ENCODE measurements at places on chromosomes 3 and 15. TPM values are rescaled to one million over a fixed set of nuclear protein-coding genes. Genes with fewer than 3 reads are reported as not detected.

DNA sequence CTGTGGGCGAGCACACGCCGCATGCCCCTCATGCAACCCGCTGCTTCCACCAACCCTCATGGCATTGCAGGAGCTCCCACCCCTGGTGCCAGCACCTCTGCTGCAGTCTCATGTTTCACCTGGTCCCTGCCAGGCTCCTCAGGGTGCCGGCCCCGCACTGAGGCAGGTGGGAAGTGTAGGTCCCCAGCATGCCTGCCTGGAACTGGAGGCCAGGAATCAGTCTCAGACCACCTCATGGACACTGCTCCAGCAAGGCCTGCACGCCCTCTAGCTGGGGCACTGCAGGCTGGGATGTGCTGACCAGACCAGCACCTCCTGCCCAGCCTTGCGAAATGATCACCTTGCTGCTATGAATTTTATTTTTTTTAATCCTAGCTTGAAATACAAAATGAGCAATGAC lies 39.1 kb downstream of the OCA2 start:
- H3K27ac ChIP-seq, result no peak overlapping the region
- H3K27me3 ChIP-seq, result peaks cover under 1% of the 10 kb centered on the region

CORO2B gene
- total RNA-seq, result 5.0 TPM

GRCh38 chr3:107236655-107237337 lies 140.4 kb upstream of the CCDC54 start:
- no peaks in the 10 kb centered on the region for H3K27me3 ChIP-seq
- H3K36me3 ChIP-seq, result no peaks in the 10 kb centered on the region
- DNase-seq, result no peak
- no peak overlapping the region for H3K4me3 ChIP-seq

DNA sequence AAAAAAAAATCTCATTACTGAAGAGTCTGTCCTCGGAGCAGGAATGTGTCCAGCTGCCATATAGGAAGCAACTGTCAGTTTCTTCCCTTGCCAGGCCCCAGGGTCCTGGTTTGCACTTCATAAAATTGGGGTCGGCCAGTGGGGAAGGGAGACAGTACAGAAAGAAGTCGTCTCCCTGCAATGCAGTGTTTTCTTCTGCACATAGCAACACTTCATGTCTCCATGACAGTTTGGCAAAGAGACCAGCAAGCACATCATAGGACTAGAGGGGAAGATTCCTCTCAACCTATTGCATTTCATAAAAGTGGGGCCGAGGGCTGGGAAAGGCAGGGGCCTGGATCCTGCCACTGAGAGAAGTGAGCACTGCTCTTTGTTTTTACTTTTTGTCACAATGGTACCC lies 138.2 kb upstream of the HACD2 start:
- peaks cover 35% of the 10 kb centered on the region for H3K4me1 ChIP-seq
- no peak overlapping the region for H3K4me3 ChIP-seq
- no peak for DNase-seq
- H3K36me3 ChIP-seq, result no peaks in the 10 kb centered on the region
- H3K27me3 ChIP-seq, result no peaks in the 10 kb centered on the region

SELENOS gene
- 50.6 TPM for total RNA-seq

DNA sequence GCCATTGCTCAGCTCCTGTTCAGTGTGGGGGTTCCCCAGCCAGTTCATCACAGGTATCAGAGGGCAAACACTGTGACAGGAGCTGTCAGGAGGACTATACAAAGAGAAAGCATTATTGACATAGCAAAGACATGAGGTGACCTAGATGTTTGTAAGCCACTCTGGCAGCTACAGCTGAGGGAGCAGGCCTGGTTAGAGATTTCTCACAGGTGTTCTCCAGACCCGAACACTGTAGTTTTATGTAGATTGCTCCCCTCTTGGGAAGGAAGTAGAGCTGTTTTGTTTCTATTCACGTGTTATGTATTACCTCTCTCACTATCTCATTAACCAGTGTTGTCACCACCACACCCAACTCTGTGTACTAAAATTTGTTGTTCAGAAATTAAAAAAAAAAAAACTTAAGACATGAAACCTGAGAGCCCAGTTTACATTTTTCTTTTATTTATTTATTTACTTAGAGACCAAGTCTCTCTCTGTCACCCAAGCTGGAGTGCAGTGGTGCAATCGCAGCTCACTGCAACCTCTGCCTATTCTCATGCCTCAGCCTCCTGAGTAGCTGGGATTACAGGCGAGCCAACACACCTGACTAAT lies 123.7 kb downstream of the RBPMS2 start:
- no peak for DNase-seq
- H3K4me3 ChIP-seq, result no peak overlapping the region
- no peak overlapping the region for H3K27ac ChIP-seq
- peaks cover 7% of the 10 kb centered on the region for H3K4me1 ChIP-seq
- no peaks in the 10 kb centered on the region for H3K27me3 ChIP-seq
- H3K36me3 ChIP-seq, result no peaks in the 10 kb centered on the region

DNA sequence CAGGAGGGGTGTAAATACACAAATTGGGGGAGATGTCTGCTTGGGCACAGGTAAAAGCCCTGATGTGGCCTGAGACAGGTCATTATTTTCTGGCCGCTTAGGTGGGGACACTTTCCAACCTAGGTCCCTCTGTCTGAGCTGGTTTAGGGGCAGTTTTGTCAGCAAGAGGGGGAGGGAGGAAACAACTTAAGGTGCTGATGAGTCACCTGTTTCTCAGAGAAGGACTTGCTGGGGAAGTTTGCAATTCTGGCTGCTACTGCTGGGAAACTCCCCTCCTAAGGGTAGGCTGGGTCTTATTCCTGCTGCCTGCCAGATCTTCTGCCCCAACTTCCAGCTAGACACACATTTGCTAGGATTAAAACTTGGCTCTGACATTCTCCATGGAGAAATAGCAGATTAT lies 4.8 kb upstream of the RHOV start:
- DNase-seq, result no peak
- H3K27ac ChIP-seq, result no peak overlapping the region
- H3K4me3 ChIP-seq, result no peak overlapping the region
- peaks cover 7% of the 10 kb centered on the region for H3K4me1 ChIP-seq

GLDN gene
- total RNA-seq, result 4.8 TPM

- H3K36me3 ChIP-seq, result no peaks in the 10 kb centered on the region
- H3K4me1 ChIP-seq, result peaks cover 36% of the 10 kb centered on the region
- no peak for DNase-seq
These were observed 30.5 kb upstream of the TCF12 start for GRCh38 chr15:56887782-56888438.

PLCB2 gene
- total RNA-seq, result 8.5 TPM

DNA sequence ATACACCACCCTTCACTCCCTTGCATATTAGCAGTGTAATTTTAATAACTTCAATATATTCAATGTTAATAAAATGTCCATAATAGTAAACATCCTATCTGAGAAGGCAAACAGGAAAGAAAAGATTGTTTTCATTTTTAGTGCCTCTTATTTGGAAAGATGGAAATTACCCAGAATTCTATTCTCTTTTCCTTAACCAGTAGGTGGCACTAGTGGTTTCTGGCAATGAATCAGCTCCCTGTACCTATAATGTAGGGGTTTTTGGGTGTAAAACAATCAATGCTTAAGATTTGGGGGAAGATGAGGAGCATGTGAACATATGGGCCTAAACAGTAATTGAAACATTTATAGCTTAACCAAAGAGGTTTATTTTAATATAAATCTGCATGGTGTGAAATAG lies 5.7 kb upstream of the SEMA6D start:
- H3K27me3 ChIP-seq, result no peaks in the 10 kb centered on the region
- no peak overlapping the region for H3K27ac ChIP-seq
- H3K36me3 ChIP-seq, result no peaks in the 10 kb centered on the region
- H3K4me3 ChIP-seq, result no peak overlapping the region
- no peak for DNase-seq
- peaks cover 13% of the 10 kb centered on the region for H3K4me1 ChIP-seq

TEX55 gene
- not detected for total RNA-seq

GRCh38 chr3:158953131-158953530 lies 151.3 kb downstream of the MFSD1 start:
- no peak for DNase-seq
- no peak overlapping the region for H3K4me3 ChIP-seq
- H3K4me1 ChIP-seq, result no peaks in the 10 kb centered on the region
- H3K27me3 ChIP-seq, result no peaks in the 10 kb centered on the region

GRCh38 chr3:174243171-174243570 lies 616.0 kb upstream of the NAALADL2 start:
- no peaks in the 10 kb centered on the region for H3K27me3 ChIP-seq
- DNase-seq, result no peak
- no peak overlapping the region for H3K27ac ChIP-seq
- peaks cover 3% of the 10 kb centered on the region for H3K4me1 ChIP-seq
- H3K36me3 ChIP-seq, result no peaks in the 10 kb centered on the region
- H3K4me3 ChIP-seq, result no peak overlapping the region

DNA sequence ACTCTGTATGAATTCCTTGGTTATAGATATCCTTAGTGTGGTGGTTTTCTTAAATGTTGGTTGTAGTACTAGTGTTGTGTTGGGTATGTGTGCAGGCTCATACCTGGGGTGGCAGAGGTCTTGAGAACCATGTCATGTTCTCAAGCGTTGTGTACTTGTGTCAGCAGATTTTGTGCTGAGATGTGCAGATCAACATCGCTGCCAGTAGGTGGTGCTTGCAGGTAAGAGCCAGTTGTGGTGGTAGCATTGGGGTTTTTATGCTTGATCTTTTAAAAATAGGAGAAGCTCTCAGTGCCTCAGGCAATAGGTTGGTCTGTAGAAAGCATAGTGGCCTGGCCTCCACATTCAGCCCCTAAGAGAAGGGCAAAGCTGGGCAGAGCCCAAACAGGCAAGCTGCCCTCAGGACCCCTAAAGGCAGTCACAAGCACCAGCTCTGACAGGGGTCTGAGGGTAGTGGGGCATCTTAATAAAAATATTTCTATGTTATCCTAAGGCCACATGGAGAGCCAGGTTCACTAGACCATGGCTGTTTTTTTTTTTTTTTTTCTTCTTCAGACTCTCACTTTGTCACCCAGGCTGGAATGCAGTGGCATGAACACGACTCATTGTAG lies 164.0 kb downstream of the IL20RB start:
- H3K36me3 ChIP-seq, result no peaks in the 10 kb centered on the region
- H3K4me3 ChIP-seq, result no peak overlapping the region
- H3K4me1 ChIP-seq, result no peaks in the 10 kb centered on the region
- no peak for DNase-seq
- peaks cover 20% of the 10 kb centered on the region for H3K27me3 ChIP-seq
- H3K27ac ChIP-seq, result no peak overlapping the region

DNA sequence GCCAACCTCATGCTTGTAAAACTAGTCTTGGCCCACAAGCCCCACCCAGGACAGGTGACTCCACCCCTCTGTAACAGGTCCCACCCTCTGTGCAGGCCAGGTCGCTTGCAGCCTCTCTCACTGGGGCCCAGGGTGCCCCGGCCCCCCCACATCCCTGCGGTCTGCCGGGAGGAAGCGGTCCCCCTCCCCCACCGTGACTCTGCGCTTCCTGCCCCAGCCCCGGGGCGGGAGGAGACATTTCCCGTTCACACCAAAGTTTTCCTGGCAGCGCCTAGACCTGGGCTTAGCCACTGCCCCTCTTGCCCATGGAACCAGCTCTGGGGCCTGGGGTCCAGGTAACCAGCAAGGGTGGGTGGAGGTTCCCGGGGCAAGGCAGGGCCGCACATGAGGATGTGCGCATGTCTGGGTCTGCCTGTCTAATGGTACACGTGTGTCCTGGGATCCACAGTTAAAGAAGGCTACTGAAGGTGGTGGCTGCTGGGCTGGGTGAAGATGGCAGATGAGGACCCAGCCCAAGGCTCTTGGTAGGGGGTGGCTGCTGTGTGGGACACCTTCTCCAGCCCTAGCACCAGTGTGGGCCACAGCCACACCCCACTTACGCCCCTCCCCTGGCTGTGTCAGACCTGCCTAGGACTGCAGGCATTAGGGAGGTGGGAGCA lies 8.4 kb downstream of the NBEAL2 start:
- peak overlapping the region; percentile 63 for H3K27ac ChIP-seq
- peak; percentile 74 for DNase-seq
- H3K27me3 ChIP-seq, result no peaks in the 10 kb centered on the region
- peak overlapping the region; percentile 44 for H3K4me3 ChIP-seq
- H3K36me3 ChIP-seq, result no peaks in the 10 kb centered on the region

- peaks cover 100% of the 10 kb centered on the region for H3K4me1 ChIP-seq
- H3K4me3 ChIP-seq, result no peak overlapping the region
- H3K27ac ChIP-seq, result no peak overlapping the region
- no peaks in the 10 kb centered on the region for H3K27me3 ChIP-seq
- no peaks in the 10 kb centered on the region for H3K36me3 ChIP-seq
These were observed 9.2 kb downstream of the SLC25A36 start for GRCh38 chr3:140950863-140951262.

C3orf70 gene
- 1.4 TPM for total RNA-seq

DNA sequence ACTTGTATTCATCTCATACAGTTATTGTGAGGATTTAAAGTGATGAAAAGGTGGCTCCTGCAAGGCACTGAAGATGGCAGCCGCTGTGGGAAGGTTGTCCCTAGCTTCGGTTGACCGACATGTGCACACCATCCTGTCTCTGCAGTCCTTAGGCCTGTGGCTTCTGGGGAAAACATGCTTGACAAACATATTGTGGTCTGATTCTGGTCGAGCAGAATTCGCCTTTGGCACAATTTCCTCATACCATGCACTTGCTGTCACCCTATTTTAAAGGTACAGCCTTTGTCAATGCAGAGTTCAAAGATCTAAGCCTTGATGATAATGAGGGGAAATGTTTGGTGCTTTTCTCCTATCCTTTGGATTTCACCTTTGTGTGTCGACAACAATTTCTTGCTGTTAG lies 50.9 kb downstream of the PRICKLE2 start:
- H3K4me1 ChIP-seq, result peaks cover 15% of the 10 kb centered on the region
- DNase-seq, result no peak
- H3K4me3 ChIP-seq, result no peak overlapping the region
- no peaks in the 10 kb centered on the region for H3K36me3 ChIP-seq
- no peak overlapping the region for H3K27ac ChIP-seq

TMEM212 gene
- total RNA-seq, result not detected

DNA sequence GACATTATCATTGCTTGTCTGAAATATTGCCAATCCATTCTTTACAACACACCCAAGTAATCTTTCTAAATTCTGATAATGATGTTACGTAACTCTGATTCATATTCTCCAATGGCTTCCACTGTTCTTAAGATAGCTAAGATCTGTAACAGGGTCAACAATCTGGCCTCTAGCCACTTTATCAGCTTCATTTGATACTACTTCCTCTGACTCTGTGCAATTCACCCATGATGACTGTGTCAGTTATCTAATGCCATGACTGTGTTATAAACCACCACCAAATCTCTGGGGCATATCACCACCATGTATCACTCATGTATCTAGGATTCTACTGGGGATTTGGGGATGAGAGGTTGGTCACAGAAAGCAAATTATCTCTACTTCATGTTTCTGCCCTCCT lies 44.0 kb downstream of the CD200 start:
- no peak for DNase-seq
- H3K27ac ChIP-seq, result peak overlapping the region; percentile 60
- H3K4me3 ChIP-seq, result no peak overlapping the region
- no peaks in the 10 kb centered on the region for H3K36me3 ChIP-seq

CCDC39 gene
- total RNA-seq, result not detected

DNA sequence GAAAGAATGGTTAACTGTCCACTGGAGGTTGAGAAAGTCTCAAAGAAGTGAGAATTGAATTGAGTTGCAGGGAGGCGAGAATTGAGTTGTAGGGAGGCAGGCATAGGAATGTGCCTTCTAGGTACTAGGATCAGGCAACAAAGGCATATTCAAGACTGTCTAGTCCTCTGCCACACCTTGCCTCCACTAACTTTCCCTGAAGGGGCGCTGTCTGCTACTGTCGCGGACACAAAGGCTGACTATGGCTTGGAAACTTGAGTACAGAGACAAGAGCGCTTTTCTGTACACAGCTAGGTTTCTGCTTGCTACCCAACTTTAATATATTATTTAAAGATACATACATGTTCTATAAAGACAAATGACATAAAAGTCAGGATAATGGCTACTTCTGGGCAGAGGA lies 10.4 kb upstream of the FBXL22 start:
- H3K36me3 ChIP-seq, result peaks cover 83% of the 10 kb centered on the region
- DNase-seq, result no peak
- H3K27me3 ChIP-seq, result no peaks in the 10 kb centered on the region
- H3K4me3 ChIP-seq, result no peak overlapping the region

Data from left ventricle myocardium inferior (tissue), 1 donor.